ENCODE measurements at places on chromosomes 1 and 21. TPM values are rescaled to one million over a fixed set of nuclear protein-coding genes. Genes with fewer than 3 reads are reported as not detected.

GRCh38 chr1:195773931-195774330 lies 834.3 kb downstream of the KCNT2 start:
- ATAC-seq: no peak

- ATAC-seq: peak; percentile 78
These were observed 7.5 kb downstream of the MINDY1 start for GRCh38 chr1:150999051-150999674.

GRCh38 chr21:42313501-42313969 lies 1.7 kb downstream of the TFF3 start:
- no peak for ATAC-seq

RIPK4 gene
- total RNA-seq: not detected

MTARC2 gene
- total RNA-seq: not detected

Data from activated T-helper 17 cell treated with anti-CD3 and anti-CD28 coated beads, Interleukin-2, amount 50 U/mL, for 72 hours (primary cell).